ENCODE measurements at places on chromosomes 6 and 20.

DNA sequence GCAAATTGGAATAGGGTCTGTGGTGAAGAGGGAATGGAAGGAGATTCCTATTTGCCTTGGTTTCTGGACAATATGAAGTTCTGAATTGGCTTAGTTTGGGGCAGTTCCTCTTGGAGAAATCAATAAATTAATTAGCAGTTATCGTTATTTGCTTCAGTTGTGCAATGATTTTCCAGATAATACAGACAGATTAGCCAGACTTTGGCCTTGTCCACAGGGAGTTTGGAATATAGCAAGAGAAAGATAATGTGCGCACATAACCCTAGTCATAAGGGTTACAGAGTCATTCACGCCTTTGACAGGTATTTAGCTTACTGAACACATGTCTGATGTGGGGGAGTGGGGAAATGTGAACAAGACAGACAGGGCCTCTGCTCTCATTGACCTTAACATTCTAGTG lies 1.3 kb downstream of the ATRN start:
- no peak for DNase-seq

GRCh38 chr20:23363257-23363649 lies 1.3 kb downstream of the GZF1 start:
- no peak for DNase-seq

DNA sequence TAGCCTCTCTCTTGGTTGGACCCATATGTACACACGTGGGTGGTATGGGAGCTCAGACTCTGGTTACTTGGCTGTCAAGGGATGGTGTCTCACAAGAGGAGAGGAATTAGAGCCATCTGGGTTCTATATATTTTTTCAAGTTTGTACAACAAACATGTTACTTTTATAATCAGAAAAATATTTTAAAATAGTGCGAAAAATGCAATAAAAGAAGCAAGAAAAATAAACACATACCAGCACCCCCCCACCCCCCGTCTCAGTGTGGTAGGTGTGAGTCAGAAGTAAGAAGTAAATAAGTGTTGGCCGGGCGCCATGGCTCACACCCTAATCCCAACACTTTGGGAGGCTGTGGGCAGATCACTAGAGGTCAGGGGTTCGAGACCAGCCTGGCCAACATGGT lies 2.1 kb upstream of the TIAM2 start:
- no peak for DNase-seq

DNA sequence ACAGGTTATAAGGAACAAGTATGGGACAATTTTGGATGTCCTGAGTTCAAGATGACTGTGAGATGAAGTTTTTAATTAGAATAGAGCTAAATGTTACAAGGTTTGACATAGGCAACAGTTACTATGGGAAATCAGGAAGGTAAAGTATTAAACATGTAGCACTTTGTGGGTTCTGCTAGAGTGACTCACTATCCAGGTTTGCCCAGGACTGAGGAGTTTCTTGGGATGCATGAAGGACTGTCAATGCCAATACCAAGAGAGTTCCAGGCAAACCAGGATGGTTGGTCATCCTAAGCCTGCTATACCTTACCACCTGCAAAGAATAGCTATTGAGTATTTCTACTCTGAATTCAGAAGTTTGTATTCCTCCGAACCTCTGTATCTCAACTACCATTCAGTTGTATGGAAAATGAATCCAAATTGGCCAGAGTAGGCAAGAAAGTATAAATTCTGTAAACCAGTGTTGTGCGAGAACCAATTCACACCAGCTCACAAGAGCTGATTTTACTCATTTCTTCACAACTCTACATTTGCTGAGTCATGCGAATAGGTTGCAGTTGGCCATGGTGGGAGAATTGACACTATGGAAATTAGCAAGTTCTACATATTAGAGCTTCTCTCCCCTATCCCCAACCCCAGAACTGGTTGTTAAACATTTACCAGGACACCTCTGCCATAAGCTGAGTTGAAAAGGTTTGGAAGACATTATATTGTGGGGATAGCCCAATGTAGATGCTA lies 449.5 kb downstream of the PLCB1 start:
- DNase-seq, result no peak

DNA sequence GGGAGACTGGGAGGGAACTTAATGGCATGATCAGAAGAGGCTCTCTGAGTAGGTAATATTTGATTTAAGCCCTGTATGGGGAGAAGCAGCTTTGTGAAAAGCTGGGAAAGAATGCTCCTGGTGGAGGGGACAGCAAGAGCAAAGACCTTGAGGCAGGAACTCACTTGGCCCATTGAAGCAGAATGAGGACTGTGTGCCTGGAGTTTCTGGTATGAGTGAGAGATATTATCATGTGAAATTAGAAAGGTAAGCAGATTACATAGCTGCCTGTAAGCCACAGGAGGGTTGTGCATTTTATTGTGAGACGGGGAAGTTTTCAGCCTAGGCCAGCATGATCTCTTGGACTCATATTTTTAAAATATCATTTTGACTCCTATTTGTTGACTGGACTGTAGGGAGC lies 502.1 kb downstream of the DHX35 start:
- DNase-seq, result no peak

DNA sequence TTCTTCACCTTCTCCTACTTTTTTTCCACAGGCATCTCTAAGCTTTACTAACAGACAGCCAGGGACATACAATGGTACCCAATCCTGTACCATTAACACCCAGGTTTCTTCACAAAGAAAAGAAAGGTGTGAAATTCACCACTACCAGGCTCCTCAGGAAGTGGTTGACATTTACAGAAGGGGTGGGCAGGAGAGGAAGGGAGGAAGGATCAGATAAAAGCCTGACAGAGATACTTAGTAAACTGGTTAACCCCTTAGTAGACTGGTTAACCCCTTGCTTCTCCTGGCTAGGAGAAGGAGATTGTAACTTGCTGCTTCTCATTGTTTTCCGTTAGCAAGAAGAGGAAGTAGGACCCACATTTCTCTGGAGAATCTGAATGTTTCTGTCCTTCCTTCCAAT lies 7.2 kb downstream of the SAMD3 start:
- no peak for DNase-seq

DNA sequence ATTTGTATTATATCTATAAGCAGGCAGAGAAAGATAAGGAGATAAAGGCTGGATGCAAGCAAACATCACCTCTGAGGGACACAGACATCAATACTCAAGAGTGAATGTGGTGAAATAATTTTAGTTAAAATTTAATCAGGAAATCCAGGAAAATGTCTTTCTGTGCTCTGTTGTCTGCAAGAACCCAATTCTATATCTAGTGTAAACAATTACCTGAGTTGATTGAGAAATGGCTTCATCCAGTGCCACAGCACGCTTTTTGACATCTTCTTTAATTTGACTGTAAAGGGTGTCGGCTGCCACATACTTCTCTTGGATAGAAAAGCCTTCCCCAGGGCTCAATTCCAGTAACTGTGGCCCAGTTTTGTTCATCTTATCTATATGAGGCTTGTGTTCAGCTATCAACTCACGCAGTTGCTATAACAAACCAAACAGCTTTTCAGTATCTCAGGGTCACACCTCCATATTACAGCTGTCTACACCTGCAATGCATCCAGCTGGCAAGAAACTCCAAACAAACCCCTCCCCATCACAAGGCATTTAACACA lies 131.6 kb downstream of the DST start:
- DNase-seq, result no peak

DNA sequence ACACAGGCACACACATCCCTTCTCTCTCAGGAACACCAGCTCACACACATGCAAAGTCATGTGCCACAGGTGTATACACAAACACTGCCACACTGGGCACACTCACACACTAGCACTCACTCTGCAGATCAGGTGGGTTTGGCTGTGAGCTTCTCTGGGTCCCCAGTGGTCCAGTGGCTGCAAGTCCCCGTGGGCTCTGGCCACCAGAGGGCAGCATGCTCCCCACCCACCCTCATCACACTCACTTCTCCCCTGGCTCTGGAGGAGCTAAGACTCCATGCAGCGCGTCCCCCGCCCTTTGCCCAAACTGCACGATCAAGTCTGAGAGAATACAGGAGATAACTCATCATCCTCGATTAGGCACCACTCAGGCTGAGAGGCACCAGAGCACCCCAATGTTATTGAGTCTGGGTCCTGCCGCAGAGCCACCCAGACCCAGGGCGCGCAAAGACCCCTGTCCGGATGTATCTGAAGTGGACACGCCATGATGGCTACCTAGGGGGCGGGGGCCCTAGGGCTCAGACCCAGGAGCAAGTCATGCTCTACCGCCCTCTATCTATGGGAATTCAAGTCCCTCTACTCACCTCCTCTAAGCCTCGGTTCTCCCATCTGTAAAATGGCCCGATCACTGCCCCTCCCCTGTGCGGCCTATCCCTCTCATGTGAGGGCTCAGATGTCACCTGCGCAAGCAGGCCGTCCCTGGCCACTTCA lies 90.5 kb downstream of the GRM4 start:
- DNase-seq, result no peak

GRCh38 chr20:41232973-41233926 lies 84.3 kb downstream of the ZHX3 start:
- no peak for DNase-seq

DNA sequence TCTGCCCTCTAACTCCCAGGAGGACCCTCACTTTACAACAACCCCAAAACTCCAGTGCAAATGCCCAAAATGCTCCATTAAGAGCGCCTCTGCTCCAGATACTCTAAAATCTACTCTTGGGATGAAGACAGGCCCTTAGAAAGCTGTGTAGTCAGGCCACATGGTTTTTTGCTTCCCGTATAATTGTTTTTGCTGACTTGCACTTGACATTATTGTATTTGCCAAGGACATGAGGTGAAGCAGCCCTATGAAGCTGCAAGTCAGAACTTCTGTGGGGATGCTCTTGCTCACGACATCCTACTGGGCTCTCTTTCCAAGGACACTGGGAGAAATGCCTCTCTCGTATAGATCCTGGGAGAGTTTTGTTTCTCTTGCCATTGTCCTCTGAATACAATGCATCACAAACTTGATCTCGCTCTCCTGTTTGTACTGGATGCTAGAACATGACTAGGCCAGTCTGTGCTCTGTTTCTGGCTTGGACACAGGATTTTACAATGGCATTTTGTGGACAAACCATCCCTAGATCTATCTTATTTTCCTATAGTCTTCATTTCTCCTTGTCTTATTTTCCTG lies 177.2 kb upstream of the DTNBP1 start:
- no peak for DNase-seq

GRCh38 chr20:60298647-60299046 lies 340.4 kb downstream of the CDH26 start:
- no peak for DNase-seq

DNA sequence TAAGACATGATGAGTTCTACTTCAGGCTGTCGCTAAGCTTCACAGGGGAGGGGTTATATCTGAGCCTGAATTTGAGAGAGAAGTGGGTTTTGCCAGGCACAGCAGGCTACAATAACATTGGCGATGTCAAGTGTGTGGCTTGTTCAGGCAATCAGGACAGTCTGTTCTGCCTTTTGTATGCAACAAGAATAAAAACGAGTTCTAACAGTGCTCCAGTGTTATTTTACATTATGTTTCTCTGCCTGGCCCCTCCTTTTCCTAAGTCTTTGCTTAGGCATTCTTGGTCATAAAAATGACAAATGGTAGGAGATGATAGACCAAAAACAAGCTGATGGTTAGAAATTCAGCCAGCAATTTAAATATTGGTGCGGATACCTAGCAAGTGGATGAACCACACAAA lies 26.8 kb downstream of the PAQR8 start:
- DNase-seq, result no peak

DNA sequence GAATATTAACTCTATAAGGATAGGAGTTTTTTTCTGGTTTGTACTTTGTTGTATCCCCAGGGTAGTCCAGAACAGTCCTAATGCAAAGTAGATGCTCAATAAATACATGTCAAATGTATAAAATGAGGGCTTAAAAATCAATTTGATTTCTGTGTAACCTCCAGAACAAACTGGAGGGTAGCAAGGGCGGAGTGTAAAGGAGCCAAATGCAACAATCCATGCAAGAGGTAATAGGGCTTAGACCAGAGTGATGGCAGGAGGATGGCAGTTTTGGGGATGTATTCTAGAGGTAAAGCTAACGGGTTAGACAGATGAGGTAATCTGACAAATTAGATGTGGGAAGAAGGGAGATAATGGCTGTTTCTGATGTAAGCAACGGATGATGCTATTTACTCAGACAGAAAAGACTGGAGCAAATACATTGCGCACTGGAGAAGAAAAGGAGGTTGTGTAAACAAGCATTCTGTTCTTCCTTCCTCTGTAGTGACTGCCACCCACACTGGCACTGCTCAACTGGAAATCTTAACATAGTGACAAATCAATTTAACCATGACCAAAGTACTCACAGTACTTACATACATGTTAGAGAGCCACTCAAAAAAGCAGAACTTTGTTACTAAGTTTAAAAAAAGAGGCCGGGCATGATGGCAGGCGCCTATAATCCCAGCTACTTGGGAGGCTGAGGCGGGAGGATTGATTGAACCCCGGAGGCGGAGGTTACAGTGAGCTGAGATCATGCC lies 2.0 kb downstream of the ZNF318 start:
- no peak for DNase-seq

DNA sequence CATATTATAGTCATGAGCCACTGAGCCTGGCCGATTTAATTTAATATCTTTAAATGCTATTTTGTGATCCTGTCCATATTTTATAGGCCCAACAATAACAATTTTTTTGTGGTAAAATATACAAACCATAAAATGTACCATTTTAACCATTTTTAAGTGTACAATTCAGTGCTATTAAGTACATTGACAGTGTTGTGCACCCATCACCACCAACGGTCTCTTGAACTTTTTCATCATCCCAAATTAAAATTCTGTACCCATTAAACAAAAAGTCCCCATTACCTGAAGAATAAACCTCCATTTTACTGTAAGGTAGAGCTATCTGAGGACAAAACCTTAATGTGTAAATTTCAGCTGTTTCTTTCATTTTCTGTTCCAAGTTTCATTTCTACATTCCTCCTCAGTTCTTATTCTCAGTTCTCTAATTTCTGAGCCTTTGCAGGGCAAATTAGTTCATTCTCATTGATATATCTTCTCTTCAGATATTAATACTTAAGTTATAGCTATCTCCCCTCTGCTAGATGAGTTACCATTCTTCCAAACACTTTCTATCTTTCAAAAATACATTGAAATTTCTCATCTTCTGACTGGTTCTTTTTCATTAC lies 10.3 kb downstream of the MTO1 start:
- no peak for DNase-seq

- no peak for DNase-seq
These were observed 2.0 kb upstream of the MICAL1 start for GRCh38 chr6:109457562-109457996.

DNA sequence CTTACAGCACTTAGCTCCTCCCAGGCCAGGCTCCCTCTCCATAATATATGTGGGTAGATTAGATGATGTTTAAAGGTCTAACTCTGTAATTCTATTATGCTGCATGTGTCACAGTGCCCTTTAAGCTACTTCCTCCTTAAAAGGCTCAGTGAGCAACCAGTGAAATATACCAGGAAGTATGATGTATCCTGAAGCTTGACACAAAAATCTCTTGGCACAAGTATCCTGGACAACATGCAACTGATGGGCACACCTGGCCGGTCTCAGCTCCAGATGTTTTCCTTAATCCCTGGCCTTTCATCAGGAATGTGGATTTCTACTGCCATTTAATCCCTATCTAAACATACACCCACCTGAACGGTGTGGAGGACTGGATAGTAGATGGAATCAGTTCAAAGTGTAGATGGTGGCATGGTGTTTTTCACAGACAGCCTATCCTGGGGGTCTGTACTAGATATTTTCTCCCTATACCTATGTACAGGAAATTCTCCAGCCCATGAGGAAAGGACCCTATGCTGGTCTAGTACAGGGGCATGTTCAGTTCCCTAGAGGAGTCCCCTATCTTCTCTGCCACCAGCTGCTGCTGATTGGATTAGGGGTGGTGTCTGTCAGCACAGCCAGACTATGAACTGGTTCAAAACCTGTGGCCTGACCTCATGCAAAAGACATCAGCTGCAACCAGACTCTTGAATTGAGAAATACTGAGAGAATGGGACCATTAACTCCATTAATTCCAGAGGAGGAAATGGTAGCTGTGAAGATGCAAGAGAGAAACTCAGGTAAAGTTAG lies 59.4 kb upstream of the CITED2 start:
- DNase-seq, result no peak
